T-helper 1 cell (primary cell): ENCODE measurements at places on chromosomes 13 and 19.

- no peak for DNase-seq
Observed at GRCh38 chr13:28356561-28357021, 138.3 kb downstream of the FLT1 start.

GRCh38 chr13:82076496-82076895 is 1735.6 kb upstream of the SPRY2 start:
- no peak for DNase-seq

DNA sequence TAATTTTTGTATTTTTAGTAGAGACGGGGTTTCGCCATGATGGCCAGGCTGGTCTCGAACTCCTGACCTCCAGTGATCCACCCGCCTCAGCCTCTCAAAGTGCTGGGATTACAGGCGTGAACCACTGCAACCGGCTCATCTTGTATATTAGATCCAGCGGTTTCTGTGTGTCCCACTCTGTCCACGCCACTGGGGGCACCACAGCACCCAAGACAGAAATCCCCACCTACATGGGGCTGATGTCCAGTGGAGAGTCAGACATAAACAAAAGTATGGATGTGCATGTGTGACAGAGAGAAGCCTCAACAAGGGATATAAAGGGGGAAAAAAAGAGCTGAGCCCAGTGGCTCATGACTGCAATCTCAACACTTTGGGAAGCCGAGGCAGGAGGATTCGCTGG is 65.8 kb upstream of the ADGRE5 start:
- DNase-seq: no peak

- DNase-seq: no peak
Observed at GRCh38 chr13:59755632-59756290, 408.0 kb downstream of the DIAPH3 start.

- DNase-seq: no peak
Observed at GRCh38 chr19:33641956-33642498, 20.3 kb downstream of the CHST8 start.

GRCh38 chr19:2253106-2254063 is 2.8 kb downstream of the JSRP1 start:
- no peak for DNase-seq
